ENCODE measurements at places on chromosomes 3 and 15.
A peak's percentile ranks its signal among the peaks of the same experiment; 100 is the strongest.

DNA sequence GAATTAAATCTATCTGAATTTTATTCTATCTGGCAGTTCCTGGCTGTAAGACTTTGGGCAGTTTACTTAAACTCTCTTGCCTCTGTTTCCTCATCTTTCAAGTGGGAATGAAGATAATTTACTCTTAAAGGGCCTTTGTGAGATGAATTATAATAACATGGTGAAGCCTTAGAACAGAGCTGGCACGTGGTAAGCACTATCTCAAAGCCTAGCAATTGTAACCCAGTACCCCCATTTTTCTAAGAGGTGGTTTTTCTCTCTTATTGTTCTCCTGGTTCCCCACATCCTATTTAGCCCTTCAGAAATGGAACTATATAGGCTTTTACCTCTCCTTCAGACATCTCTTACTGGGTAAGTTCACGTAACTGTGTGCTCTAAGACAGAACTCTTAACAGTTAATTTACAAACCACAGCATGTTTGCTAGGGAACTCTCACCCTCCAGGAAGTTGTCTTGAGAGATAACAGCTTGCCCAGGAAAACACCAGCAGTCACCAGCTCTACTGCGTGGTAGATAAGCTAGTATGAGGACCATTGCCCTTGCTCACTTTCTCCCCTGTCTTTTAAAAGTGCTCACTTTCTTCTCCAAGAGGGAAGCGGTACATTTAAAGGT is 12.3 kb upstream of the CRBN start:
- no peak overlapping the region for H3K4me3 ChIP-seq
- no peaks in the 10 kb centered on the region for H3K36me3 ChIP-seq
- H3K27me3 ChIP-seq = no peaks in the 10 kb centered on the region
- no peaks in the 10 kb centered on the region for H3K4me1 ChIP-seq
- DNase-seq = no peak

DNA sequence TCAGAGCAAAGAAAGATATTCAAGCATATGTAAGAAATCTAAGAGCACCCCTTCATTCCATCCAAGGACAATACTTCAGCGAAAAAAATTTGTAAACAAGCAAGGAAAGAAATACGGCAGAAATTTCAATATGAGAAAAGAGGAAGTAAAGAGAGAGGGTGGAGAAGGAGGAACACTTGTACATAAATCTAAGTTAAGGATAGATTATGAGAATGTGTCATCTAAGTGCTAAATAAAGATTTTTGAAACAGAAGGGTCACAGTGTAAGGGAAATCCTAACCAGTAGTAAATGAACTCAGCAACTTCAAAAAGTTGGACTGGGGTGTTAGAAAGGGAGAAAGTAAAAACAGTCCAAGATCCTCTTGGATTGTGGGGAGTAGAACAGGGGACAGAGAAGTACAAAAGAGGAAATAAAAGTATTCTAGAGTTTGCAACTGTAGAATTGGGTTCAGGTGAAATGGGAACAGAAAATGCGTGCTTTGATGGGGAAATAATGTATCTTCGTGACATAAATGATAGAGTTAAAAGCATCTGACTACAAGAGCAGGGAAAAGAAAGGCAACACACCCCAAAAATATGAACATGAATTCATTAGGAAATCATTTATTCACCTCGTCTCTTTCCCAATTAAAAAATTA is 68.5 kb upstream of the ATP13A5 start:
- no peaks in the 10 kb centered on the region for H3K4me1 ChIP-seq
- no peaks in the 10 kb centered on the region for H3K27me3 ChIP-seq

DNA sequence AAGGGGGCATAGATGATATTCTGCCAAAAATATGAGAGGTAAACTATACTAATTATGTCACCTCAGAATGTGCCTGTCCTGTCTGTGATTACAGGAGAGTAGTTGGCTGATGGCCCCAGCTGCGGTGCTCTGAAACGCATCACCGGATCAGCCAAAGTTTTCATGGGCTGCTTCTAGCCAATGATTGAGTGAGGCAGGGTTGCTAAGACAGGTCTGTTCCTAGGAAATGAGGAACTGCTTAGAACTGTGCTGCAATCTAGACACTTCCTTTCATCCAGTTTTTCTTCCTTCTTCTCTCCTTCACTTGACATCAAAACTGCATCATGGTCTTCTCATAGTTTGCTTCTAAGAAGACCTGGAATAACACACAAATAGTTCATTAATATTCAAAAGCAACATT is 124.0 kb downstream of the KCNH8 start:
- no peak for DNase-seq
- H3K27me3 ChIP-seq = no peaks in the 10 kb centered on the region
- H3K4me1 ChIP-seq = no peaks in the 10 kb centered on the region
- H3K27ac ChIP-seq = no peak overlapping the region
- H3K36me3 ChIP-seq = no peaks in the 10 kb centered on the region
- no peak overlapping the region for H3K4me3 ChIP-seq

DNA sequence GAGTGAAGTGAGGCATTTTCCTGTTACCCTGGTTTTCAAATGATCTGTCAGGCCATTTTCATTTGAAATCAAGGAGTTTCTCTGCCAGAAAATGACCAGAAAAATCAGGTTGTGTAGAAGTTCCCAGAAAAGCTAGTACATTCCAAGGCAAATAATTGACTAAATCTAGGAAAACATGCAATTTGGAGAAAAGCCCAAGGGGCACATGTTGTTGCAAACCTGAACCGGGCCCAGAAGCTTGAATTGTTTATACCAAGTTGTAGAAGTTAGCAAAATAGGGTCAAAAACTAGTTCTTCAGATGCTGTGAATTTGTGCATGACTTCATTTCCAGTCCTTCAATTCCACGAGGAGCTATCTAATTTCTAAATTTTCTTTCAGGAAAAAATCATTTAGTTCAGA is 31.0 kb downstream of the TRIM42 start:
- H3K27me3 ChIP-seq = no peaks in the 10 kb centered on the region
- H3K27ac ChIP-seq = no peak overlapping the region
- DNase-seq = no peak
- H3K4me3 ChIP-seq = no peak overlapping the region
- H3K36me3 ChIP-seq = no peaks in the 10 kb centered on the region

DNA sequence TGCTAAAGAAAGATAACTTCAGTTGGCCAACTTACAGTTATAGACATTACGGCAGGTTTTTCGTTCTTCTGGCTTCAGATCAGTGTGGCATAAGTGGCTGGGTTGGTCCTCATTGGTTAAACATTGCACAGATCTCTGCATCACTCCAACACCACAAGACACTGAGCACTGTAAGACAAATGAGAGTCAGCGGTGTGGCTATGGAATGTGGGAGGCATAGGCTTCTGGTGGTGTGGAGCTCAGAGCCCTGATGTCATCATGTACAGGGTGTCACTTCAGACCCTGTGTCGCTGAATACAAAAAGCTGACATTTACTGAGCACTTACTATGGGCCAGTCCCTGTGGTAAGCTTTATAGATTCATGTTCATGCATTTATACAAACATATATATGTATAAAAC is 146.0 kb downstream of the ADAMTS9 start:
- H3K27ac ChIP-seq = no peak overlapping the region
- DNase-seq = no peak
- H3K4me1 ChIP-seq = no peaks in the 10 kb centered on the region
- H3K36me3 ChIP-seq = no peaks in the 10 kb centered on the region
- no peak overlapping the region for H3K4me3 ChIP-seq

- no peaks in the 10 kb centered on the region for H3K4me1 ChIP-seq
- H3K4me3 ChIP-seq = no peak overlapping the region
- no peaks in the 10 kb centered on the region for H3K36me3 ChIP-seq
- H3K27me3 ChIP-seq = no peaks in the 10 kb centered on the region
- no peak for DNase-seq
Observed at GRCh38 chr3:152128356-152128755, 140.4 kb upstream of the MBNL1 start.

- no peak for DNase-seq
- no peaks in the 10 kb centered on the region for H3K36me3 ChIP-seq
- peaks cover 4% of the 10 kb centered on the region for H3K27me3 ChIP-seq
- H3K4me1 ChIP-seq = no peaks in the 10 kb centered on the region
Observed at GRCh38 chr15:51190424-51191068, 95.8 kb upstream of the TNFAIP8L3 start.

GRCh38 chr15:51484781-51485180 is 137.8 kb downstream of the DMXL2 start:
- no peak overlapping the region for H3K27ac ChIP-seq
- no peaks in the 10 kb centered on the region for H3K4me1 ChIP-seq
- H3K27me3 ChIP-seq = no peaks in the 10 kb centered on the region
- no peaks in the 10 kb centered on the region for H3K36me3 ChIP-seq
- DNase-seq = no peak

DNA sequence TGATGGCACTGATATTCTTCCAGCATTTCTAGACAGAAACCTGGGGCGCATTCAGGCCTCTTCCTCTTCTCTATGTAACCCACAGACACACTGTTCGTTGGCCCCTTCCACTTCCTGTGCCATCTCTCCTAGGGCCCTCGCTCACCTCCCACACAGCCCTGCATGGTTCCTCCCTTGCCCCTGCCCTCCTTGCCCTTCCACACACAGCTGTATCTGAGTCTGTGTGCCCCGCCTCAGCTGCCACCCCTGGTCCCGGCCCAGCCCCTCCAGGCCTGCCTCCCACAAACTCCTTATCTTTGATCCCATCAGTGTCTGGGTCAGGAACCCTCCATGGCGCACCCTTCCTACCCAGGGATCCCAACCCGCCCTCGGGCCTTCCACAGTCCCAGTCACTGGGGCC is 37.9 kb downstream of the RAB6B start:
- no peaks in the 10 kb centered on the region for H3K36me3 ChIP-seq
- no peak overlapping the region for H3K27ac ChIP-seq
- no peaks in the 10 kb centered on the region for H3K4me1 ChIP-seq
- no peaks in the 10 kb centered on the region for H3K27me3 ChIP-seq

- H3K36me3 ChIP-seq = no peaks in the 10 kb centered on the region
- H3K4me3 ChIP-seq = no peak overlapping the region
- H3K27ac ChIP-seq = no peak overlapping the region
Observed at GRCh38 chr15:66167854-66168253, 85.7 kb downstream of the MEGF11 start.

DNA sequence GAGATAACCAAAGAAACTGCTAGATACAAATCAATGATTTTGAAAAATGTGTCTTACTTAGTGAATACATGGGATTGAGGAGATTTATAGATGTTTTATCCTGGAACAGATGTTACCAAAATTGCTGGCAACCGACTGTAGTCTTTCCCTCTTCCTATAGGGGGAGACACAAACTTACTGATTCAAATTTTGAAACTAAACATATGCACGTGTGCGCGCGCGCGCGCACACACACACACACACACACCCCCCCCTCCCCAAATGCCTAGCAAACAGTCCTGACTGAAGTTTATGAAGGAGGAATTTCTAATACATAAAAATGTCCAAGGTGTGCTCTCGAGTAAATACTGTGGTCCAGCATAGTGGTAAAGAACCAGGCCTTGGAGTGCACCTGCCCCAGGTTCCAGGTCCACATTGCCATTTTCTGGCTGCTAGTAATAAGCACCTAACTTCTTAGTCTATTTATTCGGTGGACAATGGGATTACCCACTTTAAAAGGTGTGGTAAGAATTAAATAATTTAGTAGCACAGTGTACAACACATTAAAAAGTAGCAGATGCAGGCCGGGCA is 18.5 kb upstream of the C3orf62 start:
- no peaks in the 10 kb centered on the region for H3K4me1 ChIP-seq
- H3K27ac ChIP-seq = no peak overlapping the region
- DNase-seq = no peak
- no peaks in the 10 kb centered on the region for H3K27me3 ChIP-seq
- peaks cover 17% of the 10 kb centered on the region for H3K36me3 ChIP-seq

GRCh38 chr3:127069814-127070440 is 87.0 kb downstream of the PLXNA1 start:
- no peaks in the 10 kb centered on the region for H3K36me3 ChIP-seq
- no peak overlapping the region for H3K4me3 ChIP-seq
- no peak overlapping the region for H3K27ac ChIP-seq
- no peaks in the 10 kb centered on the region for H3K4me1 ChIP-seq
- no peak for DNase-seq
- H3K27me3 ChIP-seq = no peaks in the 10 kb centered on the region

DNA sequence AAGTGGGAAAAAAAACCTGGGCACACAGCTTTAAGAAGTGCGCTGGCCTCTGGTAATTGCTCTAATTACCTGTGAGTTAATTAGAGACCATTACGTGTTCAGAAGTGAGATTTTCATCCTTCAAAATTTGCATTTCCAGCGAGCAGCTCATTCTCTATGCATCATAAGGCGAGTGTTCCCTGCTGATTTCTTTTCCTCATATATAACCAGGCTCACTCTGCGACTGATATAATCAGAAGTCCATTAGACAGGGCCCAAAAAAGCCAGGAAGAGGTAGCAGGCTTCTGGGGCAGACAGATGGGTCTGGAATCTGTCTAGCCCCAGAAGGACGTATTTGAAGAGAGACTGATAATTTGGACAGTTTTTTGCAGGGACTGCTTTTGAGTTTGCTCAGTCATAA is 158.7 kb downstream of the MTHFS start:
- no peaks in the 10 kb centered on the region for H3K4me1 ChIP-seq
- no peaks in the 10 kb centered on the region for H3K27me3 ChIP-seq
- DNase-seq = no peak
- no peaks in the 10 kb centered on the region for H3K36me3 ChIP-seq
- H3K27ac ChIP-seq = no peak overlapping the region

GRCh38 chr3:31331278-31331677 is 201.4 kb upstream of the STT3B start:
- no peaks in the 10 kb centered on the region for H3K36me3 ChIP-seq
- H3K4me3 ChIP-seq = no peak overlapping the region
- no peaks in the 10 kb centered on the region for H3K4me1 ChIP-seq
- no peak overlapping the region for H3K27ac ChIP-seq

DNA sequence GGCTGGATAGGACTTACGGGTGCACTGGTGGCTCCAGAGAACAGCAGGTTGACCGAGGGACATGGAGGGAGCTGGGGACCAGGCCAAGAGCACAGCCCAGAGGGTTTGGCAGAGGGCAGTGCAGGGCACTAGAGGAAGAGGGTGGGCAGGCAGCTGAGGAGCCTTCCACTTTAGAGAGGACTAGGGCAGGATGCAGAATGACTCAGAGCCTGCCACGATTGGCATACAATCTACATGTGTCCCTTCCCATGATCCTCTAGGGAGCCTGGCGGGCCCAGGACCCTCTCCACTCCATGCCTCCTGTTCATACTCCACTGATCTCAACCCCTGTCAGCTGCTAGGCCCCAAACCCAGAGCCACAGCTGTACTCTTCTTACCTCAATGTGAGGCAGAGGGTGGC is 14.4 kb upstream of the APEH start:
- H3K4me3 ChIP-seq = no peak overlapping the region
- H3K27ac ChIP-seq = no peak overlapping the region
- no peak for DNase-seq
- H3K4me1 ChIP-seq = no peaks in the 10 kb centered on the region
- H3K36me3 ChIP-seq = no peaks in the 10 kb centered on the region
- H3K27me3 ChIP-seq = no peaks in the 10 kb centered on the region

GRCh38 chr15:99438691-99439523 is 126.9 kb upstream of the MEF2A start:
- peaks cover 2% of the 10 kb centered on the region for H3K4me1 ChIP-seq
- no peak overlapping the region for H3K4me3 ChIP-seq
- H3K27me3 ChIP-seq = no peaks in the 10 kb centered on the region
- no peaks in the 10 kb centered on the region for H3K36me3 ChIP-seq
- DNase-seq = peak; percentile 2

- no peak overlapping the region for H3K4me3 ChIP-seq
- H3K27ac ChIP-seq = no peak overlapping the region
- no peaks in the 10 kb centered on the region for H3K36me3 ChIP-seq
- DNase-seq = no peak
Observed at GRCh38 chr3:161392853-161393252, 21.5 kb upstream of the SPTSSB start.

GRCh38 chr15:45703670-45704328 is 69.0 kb downstream of the SQOR start:
- H3K4me1 ChIP-seq = no peaks in the 10 kb centered on the region
- H3K4me3 ChIP-seq = no peak overlapping the region
- no peak overlapping the region for H3K27ac ChIP-seq
- no peaks in the 10 kb centered on the region for H3K27me3 ChIP-seq
- no peak for DNase-seq

GRCh38 chr15:92655178-92655995 is at the start of gene FAM174B:
TSS of gene FAM174B (minus strand) at chr15:92655775.
- H3K4me1 ChIP-seq = peaks cover 6% of the 10 kb centered on the region
- H3K27ac ChIP-seq = peak within 1 kb of the TSS; percentile 84
- no peaks in the 10 kb centered on the region for H3K27me3 ChIP-seq
- H3K4me3 ChIP-seq = peak within 1 kb of the TSS; percentile 51

All from prostate gland (tissue), 2 donors.